ENCODE measurements at places on chromosomes 11 and 22.
A peak's percentile ranks its signal among the peaks of the same experiment; 100 is the strongest.

- peak; percentile 72 for DNase-seq
Measured at GRCh38 chr22:30305519-30305905, 16.2 kb upstream of the CASTOR1 start.

GRCh38 chr22:39209756-39210155 lies 35.0 kb downstream of the PDGFB start:
- DNase-seq = no peak

- DNase-seq = no peak
Measured at GRCh38 chr11:39174965-39175364, 2284.5 kb downstream of the LRRC4C start.

DNA sequence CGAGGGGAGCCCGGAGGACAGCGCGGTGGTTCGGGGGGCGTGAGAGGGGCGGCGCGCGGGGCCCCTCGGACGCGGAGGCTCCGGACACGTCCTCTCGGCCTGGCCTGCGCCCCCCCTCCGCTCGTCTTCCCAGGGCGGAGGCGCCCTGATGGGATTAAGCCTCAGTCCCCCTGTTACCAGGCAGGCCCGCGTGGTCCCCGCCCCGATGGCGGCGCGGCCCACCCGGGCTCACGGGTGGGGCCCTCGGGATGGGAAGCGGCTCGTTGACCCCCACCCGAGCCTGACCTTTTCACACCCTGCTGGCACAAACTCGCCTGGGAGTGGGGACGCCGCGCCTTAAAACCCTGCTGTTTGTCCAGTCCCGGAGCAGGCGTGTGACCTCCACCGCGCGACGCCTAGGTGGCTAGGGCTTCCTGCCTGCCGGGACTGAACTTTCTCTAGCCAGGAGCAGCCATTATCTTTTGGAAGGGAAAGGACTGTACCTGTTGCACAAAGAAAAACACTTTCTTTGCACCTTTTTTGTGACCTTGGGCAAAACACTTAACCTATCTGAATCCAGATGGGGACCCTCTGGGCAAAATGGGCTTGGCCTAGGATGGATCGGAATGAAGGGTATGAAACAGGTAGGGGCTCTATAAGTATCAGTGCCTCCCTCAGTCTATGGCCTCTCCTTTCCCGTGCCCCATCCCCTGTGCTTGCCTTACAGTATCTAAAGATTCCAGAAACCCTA lies 1.0 kb downstream of the KIAA1671 start:
- DNase-seq = peak; percentile 38

DNA sequence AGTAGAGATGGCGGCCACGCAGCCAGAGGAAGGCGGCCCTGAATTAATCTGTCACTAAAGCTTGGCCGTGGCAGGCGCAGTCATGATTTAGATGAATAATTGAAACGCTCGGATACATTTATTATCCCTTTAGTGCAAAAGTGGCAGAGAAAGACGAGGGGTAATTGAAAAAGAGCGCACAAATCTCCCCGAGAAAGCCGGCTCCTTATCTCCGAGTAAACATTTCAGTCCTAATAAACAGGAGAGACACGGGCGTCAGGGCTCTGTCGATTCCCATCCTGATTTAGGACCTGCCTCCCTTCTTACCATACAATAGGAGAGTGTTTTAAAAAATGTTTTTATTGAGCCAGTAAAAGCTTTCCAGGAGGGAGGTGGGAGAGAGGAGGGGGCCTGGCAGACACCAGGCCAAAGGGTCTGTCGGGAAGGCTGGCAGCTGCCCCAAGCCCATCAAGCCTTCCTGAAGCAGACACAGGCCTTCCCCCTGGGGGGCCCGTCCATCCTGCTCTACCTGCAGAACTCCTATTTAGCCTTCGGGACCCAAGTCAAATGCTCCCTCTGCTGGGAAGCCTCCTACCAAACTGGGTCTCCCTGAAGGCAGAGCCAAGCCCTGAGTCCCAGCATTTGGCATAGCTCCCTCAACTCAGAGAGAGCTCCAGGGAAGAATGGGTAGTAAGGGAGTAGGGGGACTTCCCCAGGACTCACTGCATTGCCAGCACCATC lies 22.8 kb downstream of the OTUB1 start:
- no peak for DNase-seq

- DNase-seq = no peak
Measured at GRCh38 chr11:113663567-113663966, 42.5 kb downstream of the TMPRSS5 start.

GRCh38 chr11:72483412-72484186 lies 49.3 kb upstream of the CLPB start:
- peak; percentile 95 for DNase-seq

- no peak for DNase-seq
Measured at GRCh38 chr11:130151196-130151595, 8.4 kb upstream of the ST14 start.

GRCh38 chr11:217704-218103 lies 10.2 kb downstream of the RIC8A start:
- no peak for DNase-seq

DNA sequence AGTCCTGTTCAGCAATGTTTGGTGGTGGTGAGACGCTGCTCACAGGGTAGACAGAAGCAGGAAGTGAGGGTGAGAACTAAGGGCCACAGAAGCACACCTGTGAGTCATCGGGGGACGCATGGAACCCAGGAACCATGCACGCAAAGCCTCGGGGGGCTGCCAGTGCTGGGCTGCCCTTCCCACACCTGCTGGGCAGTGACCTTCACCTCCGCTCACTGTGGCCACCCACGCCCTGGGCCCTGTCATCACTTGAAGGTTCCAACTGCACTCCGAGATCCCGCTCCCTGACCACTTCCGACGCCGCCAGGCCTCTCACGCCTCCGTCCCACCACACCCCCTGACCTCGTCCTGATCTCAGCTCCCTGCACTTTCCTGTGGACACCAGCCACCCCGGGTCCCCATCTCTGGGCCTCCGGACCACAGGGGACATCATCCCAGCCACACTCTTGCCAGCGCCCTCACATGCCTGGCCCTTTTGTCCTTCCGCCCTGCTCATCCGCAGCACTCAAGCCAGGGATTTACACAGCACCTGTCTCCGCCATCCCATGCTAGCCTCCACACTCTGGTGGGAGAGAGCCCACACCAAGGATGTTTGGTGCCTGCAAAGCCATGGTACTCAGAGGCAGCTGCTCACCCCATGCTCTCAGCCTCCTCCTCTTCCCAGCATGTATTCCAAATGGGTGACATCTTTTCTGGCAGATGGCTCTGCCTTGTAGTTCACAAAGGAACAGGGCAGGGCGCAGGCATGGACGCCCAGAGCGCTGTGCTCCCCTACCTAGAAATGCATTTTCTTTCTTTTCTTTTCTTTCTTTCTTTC lies 23.1 kb upstream of the ATXN10 start:
- DNase-seq = no peak

DNA sequence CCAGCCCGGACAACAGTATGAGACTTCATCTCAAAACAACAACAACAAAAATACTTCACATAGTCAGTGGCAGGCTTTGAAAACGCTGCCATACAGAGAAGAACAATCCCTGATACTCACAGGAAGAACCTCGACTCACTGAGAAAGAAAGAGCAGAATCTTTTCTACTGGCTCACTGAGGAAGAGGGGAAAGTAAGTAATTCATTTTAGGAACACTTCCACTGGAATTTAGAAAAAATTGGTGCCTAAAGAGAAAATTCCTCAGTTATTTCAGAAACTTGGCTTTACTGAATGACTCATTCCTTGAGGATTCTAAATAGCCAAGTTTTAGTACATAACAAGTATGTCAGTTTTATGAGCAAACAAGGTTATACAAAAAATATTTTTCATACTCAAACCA lies 12.3 kb downstream of the NARS2 start:
- peak; percentile 43 for DNase-seq

- no peak for DNase-seq
Measured at GRCh38 chr22:40366068-40366467, 4.3 kb upstream of the SGSM3 start.

- no peak for DNase-seq
Measured at GRCh38 chr11:133893381-133893780, 48.1 kb upstream of the SPATA19 start.

DNA sequence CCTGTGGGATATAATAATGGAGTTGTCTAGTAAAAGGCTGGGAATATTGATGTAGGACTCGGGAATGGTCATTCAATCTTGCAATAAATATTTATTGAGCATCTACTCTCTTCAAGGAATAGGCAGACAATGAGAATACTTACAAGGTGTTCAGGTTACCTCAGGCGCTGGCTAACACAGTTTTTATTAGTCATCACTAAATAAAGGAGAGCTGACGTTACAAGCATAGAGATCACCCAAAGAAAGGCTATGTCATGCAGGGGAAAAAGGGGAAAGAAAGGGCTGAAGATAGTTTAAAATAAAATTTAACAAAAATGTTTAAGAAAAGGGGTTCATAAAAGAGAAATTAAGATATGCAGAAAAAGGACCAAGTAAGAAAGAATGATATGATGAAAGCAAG lies 15.8 kb upstream of the CTSC start:
- DNase-seq = no peak

GRCh38 chr11:44570411-44571155 lies 5.1 kb downstream of the CD82 start:
- DNase-seq = peak; percentile 32

DNA sequence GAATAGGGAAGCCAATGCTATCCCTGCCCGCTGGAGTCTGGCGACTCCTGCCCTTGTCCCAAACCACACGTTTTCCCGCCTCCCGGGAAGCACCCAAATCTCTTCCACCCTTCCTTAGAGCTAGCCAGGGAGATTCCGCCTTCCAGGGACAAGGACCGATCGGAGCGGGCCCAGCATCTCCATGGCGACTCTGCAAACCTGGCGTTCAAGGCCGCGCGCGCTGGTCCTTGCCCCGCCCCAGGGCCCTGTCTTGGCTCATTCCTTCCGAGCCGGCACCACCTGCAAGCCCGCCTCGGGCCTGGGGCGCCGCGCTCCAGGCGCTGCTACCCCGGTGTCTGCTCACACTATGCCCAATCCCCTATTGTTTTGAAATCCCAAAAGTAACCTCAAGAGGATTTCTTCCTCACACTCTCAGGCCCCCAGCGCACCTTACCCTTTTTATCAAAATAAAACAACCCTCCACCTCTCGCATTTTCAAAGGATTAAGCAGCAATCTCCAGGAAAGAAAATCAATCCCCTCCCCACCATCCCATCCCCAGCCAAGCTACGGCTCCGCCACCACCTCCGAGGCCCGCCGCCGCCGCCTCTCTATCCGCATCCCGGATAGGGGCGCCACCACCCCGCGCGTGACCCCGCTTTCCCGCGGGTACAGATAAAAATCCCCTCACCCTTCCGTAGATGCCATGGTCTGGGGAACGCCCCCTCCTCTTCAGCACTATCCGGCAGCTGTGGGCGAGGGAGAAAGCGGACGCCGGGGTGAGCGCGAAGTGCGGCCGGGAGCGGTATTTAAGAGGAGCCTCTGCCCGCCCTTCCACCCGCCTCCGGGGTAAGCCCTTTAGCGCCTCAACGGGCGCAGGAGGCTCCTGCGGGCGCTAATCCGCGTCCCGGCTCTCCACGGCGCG lies 825 bp downstream of the SLC1A2 start:
- DNase-seq = no peak
